ENCODE measurements at places on chromosomes 5 and 9. TPM values are rescaled to one million over a fixed set of nuclear protein-coding genes. Genes with fewer than 3 reads are reported as not detected.

HTR1A gene
- not detected for total RNA-seq

TMEM267 gene
- 22.3 TPM for total RNA-seq

SLC25A2 gene
- not detected for total RNA-seq

C9orf40 gene
- 10.9 TPM for total RNA-seq

CATSPER3 gene
- total RNA-seq = 0.22 TPM

CTXN3 gene
- total RNA-seq = not detected

PTPN3 gene
- total RNA-seq = 17.3 TPM

MEGF9 gene
- total RNA-seq = 20.4 TPM

SERF1B gene
- 71.4 TPM for total RNA-seq

TSSK1B gene
- total RNA-seq = not detected

PHYHD1 gene
- 0.24 TPM for total RNA-seq

IFNA7 gene
- total RNA-seq = not detected

MARVELD2 gene
- 2.4 TPM for total RNA-seq

MAML1 gene
- 17.7 TPM for total RNA-seq

WNK2 gene
- 5.8 TPM for total RNA-seq

APC gene
- total RNA-seq = 9.1 TPM

SHC3 gene
- 0.22 TPM for total RNA-seq

ARSI gene
- 34.3 TPM for total RNA-seq

PRUNE2 gene
- 0.08 TPM for total RNA-seq

MED27 gene
- 33.1 TPM for total RNA-seq

AQP7 gene
- total RNA-seq = 0.31 TPM

EPB41L4A gene
- 2.5 TPM for total RNA-seq

PCDHGB1 gene
- total RNA-seq = 1.7 TPM

STK10 gene
- total RNA-seq = 20.8 TPM

ENTREP1 gene
- total RNA-seq = 0.70 TPM

NSG2 gene
- total RNA-seq = 0.05 TPM

COL5A1 gene
- total RNA-seq = 54.8 TPM

NEURL1B gene
- total RNA-seq = 8.5 TPM

PLPP7 gene
- total RNA-seq = not detected

All from A549 treated with Hydrocortisone at 1 μM for 4 hours (cell line).